Colonic mucosa (tissue), 4 donors: ENCODE measurements at places on chromosomes 3 and 15. TPM values are rescaled to one million over a fixed set of nuclear protein-coding genes. Genes with fewer than 3 reads are reported as not detected.

GRCh38 chr15:66901336-66902100 is 163.9 kb upstream of the SMAD3 start:
- H3K36me3 ChIP-seq: no peaks in the 10 kb centered on the region
- DNase-seq: no peak
- no peak overlapping the region for H3K4me3 ChIP-seq

- H3K4me3 ChIP-seq: no peak overlapping the region
- H3K27ac ChIP-seq: no peak overlapping the region
- no peaks in the 10 kb centered on the region for H3K36me3 ChIP-seq
- DNase-seq: no peak
- no peaks in the 10 kb centered on the region for H3K4me1 ChIP-seq
- no peaks in the 10 kb centered on the region for H3K27me3 ChIP-seq
These were observed 119.0 kb downstream of the AKAP13 start for GRCh38 chr15:85499371-85499887.

DNA sequence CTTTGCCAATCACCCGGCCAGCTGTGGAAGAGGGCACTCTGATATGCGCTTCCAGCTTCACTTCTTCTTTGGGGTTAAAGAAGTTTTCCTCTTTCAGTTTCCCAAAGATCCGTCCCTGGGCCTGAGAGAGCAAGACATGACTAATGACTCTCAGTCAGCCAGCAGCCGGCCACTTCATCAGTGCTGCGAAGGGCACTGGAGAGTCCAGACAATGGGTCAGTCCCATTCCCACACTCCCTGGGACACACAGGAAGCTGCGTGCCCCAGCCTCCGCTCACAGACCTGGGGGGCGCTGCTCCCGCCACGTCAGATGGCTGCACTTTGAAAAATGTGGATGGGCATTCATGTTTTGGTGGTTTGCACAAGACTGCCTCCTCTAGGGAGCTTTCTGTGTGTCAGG is 63.3 kb downstream of the SENP2 start:
- DNase-seq: no peak
- no peak overlapping the region for H3K4me3 ChIP-seq
- H3K4me1 ChIP-seq: no peaks in the 10 kb centered on the region
- no peaks in the 10 kb centered on the region for H3K36me3 ChIP-seq

- H3K4me1 ChIP-seq: no peaks in the 10 kb centered on the region
- H3K4me3 ChIP-seq: no peak overlapping the region
- no peaks in the 10 kb centered on the region for H3K36me3 ChIP-seq
- no peak overlapping the region for H3K27ac ChIP-seq
- H3K27me3 ChIP-seq: no peaks in the 10 kb centered on the region
- DNase-seq: no peak
These were observed 138.8 kb upstream of the PRR20G start for GRCh38 chr3:127426444-127427153.

DNA sequence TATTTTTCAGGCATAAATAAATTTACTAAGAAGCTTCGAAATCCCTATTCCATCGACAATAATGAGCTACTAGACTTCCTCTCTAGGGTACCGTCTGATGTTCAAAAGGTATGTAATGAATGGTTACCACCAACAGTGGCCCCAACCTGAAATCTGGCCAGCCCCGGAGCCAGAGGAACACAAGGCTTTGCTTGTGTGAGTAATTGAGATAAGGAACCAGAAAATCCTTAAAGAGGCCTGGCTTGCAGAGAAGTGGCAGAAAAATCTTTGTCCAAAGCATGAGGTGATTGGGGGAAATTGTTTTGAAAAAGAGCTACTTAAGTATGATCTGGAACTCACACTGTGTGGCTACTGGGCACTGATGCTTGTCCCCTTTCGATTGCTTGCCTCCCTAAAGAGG is 245.3 kb downstream of the MCTP2 start:
- H3K36me3 ChIP-seq: no peaks in the 10 kb centered on the region
- no peaks in the 10 kb centered on the region for H3K27me3 ChIP-seq
- no peak for DNase-seq
- H3K27ac ChIP-seq: no peak overlapping the region

Gene CDAN1
- total RNA-seq: 11.0 TPM

Gene LRRC31
- 42.0 TPM for total RNA-seq
